ENCODE measurements at places on chromosomes 1 and 21.
A peak's percentile ranks its signal among the peaks of the same experiment; 100 is the strongest.

GRCh38 chr1:153610334-153610733, 2.6 kb downstream of the S100A16 start:
- DNase-seq = no peak

GRCh38 chr1:107900090-107900945, 64.7 kb downstream of the VAV3 start:
- no peak for DNase-seq

GRCh38 chr21:14114251-14114650, 96.5 kb downstream of the LIPI start:
- DNase-seq = no peak

DNA sequence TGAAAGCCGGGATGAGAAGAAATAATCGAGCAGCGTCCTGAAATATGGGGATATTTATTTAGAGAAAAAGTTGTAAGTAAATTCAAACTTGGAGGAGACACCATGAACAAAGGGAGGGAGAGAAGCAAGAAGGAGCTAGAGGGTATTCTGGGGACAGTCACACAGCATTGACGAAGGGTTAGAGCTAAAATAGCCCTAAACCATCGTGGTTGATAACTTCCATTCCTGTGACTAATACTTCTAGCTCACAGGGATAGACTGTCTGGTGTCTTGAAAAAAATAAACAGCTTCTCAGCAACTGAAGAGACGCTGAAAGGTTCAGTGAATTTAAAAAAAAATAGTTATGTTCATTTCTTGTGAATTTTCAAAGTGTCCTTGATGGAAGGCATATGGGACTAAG, 86.7 kb downstream of the LRRC53 start:
- DNase-seq = no peak

DNA sequence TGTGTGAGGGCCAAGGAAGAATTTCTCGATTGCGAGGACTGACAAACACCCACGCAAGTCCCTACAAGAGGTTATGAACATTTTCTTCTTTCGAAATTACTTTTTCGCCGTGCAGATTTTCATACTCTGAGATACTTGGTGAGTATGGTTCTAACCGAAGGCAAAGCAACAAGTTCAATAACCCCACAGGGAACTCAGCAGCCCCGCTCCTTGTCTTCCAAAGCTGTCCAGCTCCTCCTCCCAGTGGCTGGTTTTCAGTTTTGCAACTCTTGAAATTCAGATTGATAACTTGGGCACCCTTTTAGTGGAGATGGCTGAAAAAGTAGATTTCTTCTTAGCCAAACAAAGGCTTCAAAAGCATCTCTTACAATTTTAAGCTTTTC, 154.4 kb downstream of the SETD4 start:
- no peak for DNase-seq

DNA sequence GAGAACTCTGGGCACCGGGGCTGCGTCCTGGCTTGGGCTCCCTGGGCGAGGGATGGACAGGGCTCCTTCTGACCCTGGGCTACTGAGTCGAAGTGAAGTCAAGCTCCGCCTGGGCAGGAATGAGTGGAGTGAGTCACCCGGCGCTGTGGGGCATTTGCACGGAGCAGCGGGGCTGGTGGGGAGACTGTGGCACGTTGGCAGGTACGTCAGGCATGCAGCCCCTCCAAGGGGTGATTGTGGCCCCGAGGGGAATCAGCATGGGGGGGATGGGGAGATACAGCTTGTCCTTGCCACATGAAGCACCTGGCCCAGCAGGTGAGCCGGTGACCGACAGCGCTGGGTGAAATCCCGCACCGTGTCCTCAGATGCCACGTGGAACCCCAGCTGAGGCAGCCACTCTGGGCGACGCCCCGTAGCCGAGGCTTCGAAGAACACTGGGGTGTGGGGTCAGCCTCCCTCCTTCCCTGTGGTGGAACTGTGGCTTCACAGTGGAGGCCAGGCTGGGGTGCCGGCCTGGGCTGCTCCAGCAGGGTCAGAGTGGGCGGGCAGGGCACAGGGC, 62.3 kb downstream of the COL18A1 start:
- no peak for DNase-seq

DNA sequence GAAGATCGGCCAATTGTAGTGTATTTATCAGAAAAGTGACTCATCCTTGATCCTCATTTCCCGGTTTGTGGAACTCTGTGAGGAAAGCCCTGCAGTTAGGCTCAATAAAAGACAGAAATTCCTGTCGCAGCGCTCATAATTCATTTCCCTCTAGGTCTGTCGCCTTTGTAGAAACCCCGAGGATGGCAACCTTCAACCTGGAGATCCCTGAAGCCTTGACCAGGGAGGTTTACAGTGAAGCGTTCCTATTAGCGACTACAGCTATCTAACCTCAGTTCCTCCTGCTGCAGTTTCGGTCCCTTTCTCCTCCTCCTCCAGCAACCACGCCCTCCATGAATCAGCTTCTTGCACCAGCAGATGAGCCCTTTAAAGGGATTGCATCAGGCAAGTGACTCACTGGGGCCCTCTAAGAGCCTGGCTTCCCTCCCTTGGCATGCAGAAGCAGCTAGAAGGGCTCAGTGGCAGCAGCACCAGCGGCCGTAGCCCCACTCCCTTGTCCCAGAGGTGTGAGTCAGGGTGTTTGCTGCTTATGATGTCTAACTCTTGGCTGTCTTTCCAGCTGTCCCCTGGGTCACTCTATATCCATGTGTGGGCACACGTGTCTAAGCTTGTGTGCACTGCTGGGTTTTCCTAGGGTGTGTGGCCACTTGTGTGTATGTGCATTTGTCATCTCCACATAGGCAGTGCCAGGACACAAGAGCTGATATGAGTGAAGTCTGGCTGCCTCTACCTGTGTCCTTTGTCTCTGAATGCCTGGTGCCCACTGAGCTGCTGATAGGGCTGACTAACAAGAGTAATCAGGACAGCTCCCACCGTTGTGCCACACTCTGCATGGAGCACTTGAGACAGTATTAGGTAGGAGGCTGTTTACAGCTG, 779 bp upstream of the STK40 start:
- DNase-seq = peak; percentile 99

- DNase-seq = no peak
Observed at GRCh38 chr1:29753244-29753643, 516.9 kb downstream of the PTPRU start.

DNA sequence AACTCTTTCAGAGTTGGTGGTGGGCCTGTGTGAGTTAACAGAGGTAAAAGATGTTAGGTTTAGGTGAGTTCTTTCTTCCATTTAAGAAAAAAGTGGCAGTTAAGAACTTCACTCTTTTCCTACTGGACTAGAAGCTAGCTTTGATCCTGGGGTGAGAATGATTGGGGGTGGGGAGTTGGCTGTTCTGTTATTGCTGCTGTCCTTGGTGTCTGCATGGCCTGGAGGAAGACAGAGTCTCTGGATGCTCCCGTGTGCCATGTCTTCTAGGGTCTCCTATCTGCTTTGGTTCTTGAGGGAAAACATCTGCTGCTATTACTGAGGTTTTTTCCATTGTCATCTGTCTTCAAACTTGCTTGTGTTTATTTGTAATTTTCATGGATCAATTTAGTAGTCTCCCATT, 275.7 kb downstream of the HLX start:
- no peak for DNase-seq

- DNase-seq = no peak
Observed at GRCh38 chr21:15061747-15062605, 2.8 kb downstream of the NRIP1 start.

DNA sequence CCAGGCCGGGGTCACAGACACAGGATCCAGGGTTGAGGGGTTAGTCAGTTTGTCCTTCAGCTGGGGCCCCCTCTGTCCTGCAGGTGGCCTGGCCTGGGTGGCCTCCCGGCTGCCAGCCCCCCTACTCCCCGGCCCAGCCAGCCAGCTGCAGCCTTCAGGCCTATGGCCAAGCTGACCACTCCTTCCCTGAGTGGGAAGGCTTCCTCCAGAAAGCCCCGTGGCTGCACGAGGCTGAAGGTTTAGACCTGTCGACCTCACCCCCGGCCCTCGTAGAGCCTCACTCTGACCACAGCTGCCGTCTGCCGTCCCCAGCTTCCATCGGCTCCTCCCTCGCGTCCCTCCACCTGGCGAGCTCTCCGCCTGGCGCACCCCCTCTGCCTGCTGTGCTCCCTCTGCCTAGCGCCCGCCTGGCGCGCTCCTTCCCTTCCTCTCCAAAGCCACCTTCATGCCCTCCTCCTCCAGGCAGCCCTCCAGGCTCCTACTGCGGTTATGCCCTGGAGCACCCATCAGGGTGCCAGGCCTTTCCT, 9.6 kb downstream of the TTLL10 start:
- no peak for DNase-seq

DNA sequence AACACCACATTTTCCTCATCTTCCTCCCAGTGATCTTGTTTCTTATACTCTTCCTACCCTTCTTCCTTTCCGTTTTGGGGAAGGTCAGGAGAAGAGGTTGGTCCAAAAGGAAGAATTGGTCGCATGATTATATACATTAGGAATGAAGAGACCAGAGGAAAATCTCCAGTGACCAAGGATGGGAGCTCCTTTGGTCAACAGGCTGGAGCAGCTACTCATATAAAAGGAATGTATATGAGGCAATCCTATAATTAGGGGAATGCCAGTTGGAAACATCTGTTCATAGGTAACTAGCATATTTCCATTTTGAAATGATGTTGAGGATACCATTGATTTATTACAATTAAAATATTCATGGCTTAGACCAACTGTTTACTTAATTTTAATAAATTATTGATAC, 114.5 kb downstream of the LRRC40 start:
- DNase-seq = peak; percentile 54

DNA sequence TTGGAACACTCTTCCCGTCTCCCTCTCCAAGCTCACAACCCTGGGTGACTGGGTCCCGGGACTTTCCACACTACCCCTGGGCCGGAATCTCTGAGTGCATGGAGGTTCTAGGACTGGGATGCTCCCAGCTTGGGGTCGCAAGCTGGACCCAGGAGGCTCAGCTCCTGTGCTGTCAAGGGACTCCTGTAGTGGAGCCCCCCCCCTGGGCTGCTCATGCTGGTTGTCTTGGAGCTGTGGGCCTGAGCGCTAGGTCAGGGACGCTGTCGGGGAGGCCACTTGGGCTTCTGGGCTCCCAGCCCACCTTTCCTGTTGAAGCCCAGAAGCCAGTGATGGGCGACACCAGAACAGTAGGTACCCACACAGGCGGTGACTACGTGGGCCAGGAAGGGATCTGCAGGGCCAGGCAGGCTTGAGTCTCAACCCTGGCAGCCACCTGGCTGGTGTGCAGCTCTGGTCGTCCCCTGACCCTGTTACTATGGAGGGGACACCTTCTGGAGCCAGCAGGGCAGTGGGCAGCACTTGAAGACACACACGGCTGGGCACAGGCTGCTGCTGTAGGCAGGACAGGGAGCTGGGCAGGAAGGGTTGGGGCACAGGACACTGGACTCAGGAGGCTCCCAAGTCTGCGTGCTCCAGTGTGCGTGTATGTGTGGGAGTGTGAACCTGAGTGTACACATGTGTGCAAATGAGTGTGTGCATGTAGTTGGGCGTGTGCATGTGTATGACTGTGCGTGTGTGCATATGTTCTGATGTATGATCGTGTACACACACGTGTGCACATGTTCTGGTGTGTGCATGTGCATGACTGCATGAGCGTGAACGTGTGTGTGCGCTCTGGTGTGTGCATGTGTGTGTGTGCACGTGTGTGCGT, 3.0 kb downstream of the MMEL1 start:
- no peak for DNase-seq

DNA sequence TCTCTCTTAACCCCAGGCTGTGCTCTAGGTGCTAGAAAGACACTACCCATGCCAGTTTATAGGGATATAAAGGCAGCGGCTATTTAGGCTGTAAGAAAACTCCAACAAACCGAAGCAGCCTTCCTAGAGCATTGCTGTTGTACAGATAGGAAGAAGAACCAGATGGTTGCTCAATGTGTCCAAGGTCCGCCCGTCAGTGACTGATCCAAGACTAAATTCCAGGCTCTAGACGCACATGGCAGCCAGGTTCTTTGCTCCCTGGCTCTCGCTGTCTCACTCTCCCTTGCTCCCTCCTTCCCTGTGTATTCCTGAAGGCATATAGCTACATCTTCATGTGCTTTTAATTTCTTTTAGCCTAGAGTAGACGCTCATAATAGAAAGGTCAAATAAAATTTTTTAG, 303.4 kb downstream of the KIF26B start:
- DNase-seq = no peak

DNA sequence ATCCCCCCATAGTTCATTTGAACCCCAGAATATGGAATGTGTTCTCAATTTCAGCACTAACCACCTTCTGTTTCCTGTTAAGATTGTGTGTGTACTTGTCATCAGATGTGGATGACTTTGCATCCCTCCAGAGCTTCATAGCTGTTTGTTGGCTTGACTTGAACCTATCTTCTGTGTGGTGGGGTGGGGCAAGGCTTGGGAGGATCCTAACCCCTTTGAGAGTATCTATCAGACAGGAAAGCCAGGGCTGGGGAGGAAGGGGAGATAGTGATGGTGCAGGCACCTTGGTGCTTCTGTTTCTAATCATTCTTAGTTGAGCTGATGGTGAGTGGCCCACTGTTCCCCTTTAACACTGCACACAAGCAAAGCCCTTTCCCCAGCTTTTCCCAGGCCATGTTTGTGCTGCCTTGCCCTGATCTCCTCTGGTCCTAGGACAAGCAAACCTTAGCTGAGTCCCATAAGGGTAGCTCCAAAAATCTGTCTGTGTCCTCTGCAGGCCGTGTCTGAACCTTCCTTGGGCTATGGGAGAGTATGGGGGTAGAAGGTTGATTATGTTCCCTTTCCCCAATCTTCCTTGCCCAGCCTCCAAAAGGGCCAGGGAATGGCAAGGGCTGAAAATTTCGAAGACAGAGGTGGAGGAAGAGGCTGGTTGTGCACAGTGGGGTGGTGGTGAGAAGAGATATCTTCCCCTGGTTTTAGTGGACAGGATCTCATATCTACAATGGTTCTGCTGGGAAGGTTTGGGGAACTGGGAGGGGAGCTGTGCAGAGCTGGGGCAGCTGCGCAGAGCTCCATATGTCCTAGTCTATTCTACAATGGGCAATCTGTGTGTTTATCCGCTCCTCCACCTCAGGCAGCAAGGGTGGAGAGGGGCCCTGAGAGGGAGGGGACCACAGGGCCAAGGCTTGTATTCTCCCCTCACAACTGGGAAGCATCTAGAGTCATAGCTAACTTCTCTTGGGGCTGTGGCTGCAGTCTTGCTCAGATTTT, 1.4 kb downstream of the NHLH1 start:
- no peak for DNase-seq

- no peak for DNase-seq
Observed at GRCh38 chr1:151832318-151832980, 847 bp upstream of the RORC start.

Measured in amniotic stem cell (primary cell).